Left ventricle myocardium inferior (tissue), 1 donor: ENCODE measurements at places on chromosomes 1 and 21.

DNA sequence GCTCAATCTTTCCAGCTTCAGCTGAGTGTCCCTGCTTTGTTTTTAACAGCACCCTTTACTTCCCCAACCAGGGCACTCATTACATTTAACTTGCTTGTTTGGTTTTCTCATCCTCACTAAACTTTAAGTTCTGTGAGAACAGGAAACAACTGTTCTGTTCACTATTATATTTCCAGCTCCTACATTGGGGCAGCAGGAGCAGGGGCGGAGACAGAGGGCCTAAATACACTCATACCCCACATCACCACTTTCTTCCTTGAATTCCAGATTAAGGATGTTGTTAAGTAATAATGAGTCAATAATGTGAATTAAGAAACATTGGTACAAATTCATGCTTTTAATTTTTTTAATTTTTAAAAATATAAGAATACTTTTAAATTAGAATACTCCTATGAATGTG lies 6.0 kb downstream of the DRAM2 start:
- DNase-seq, result no peak

DNA sequence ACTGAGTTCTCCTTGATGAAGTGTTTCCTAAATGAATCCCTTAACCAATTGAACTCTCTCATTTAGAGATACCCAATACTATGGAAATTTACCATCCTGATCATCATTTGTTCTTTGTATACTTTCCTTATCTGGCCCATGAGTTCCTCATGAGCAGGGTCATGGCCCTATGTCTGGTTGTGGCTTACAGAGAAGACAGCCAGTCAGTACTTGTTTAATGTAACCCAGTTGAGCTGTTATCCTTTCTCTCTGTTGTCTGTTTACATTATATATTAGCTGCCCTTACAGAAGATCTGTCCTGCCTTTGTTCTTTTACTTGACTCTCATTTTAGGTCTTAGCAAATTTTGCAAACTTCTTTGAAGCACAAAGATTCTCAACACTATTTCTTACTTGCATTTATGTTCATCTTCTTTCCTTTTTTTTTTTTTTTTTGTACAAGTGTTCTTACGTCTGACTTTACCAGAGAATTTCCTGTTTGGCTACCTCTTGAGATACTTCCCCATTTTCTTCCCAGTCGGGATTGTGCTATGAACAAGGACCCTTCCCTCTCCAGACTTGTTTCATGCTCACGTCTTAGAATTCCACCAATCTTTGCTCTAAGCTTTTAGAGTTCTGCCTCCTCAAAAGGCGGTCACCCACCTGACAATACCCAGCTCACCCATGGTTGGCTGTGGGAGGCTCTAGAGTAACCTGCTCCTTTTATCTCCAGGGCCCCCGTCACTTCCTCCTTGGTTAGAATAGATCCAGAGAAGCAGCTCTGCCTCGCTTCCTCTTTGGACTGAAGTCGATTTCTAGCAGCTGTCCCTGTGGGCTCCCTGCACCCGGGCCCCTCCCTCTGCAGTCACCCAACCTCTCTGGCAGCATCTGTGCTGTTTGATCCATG lies 53.6 kb upstream of the RUNX1 start:
- peak; percentile 26 for DNase-seq

DNA sequence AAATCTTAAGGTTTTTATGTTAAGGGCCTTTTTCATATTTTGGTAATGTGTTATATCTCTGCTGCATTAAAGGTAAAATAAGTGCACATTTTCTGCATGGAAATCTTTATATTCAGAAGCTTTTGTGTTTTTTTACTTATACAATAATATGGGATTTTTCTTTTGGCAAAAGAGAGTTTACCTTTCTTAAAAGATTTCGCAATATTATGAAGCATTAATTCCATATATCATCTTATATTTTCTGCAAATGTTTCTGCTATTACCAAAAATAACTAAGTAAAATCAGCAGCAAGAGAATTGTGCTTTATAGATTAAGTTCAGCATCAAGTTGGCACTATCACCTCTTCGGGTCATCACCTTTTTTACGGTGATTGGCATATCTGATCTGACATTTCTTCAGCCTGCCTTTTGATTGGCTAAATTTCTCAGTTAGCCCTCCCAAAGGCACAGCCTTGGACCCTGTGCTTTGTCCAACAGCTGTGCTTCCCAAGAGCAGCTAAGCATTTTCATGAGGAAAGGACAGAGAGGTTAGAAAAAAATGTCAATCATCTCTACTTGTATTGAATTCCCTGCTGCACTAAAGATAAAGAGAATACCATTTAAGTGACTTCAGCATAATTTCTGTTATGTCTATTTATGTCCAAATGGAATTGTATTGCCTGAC lies 767.1 kb upstream of the PRMT6 start:
- no peak for DNase-seq

DNA sequence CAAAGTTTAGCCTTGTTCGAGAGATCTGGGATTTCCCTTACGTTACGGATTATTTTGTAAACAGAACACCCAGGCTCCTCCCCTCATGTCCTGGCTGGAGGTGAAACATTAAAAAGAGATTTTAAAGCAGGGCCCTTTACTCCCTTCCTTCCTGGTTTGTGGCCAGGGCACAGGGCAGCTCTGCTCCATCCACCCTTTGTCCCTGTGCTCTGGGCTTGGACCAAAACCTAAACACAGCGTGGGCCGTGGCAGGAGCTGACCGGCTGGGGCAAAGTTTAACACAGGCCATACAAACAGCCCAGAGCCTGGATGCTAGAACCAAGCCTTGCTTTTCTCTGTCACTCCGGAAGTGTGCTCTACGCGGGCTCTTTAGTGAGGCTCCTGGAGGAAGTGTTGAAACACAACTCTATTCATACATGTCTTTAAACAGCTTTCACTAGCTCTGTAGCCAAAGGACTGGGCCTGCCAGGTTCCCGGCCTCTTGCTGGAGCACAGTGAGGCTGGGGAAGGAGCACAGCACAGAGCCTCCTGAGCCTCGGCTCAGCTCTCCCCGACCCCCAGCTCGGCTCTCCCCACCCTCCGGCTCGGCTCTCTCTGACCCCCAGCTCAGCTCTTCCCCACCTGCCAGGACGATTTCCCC lies 84.7 kb downstream of the PDE9A start:
- peak; percentile 41 for DNase-seq

DNA sequence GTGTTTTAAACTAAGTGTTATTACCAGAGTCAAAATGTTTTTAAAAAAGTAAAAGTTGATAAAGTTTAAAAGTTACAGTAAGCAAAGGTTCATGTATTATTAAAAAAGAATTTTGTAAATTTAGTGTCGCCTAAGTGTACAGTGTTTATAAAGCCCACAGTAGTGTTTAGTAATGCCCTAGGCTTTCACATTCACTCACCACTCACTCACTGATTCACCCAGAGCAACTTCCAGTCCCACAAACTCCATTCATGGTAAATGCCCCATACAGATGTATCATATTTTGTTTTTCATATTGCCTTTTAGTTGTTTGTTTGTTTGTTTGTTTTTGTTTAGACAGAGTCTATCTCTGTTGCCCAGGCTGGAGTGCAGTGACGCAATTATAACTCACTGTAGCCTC lies 353.8 kb upstream of the PTBP2 start:
- DNase-seq, result no peak
